ENCODE measurements at places on chromosomes 12 and 14.

GRCh38 chr14:93986955-93987354 lies 10.1 kb upstream of the CCDC197 start:
- DNase-seq: no peak

GRCh38 chr14:106874350-106874749 lies 1348.0 kb downstream of the TMEM121 start:
- DNase-seq: no peak

DNA sequence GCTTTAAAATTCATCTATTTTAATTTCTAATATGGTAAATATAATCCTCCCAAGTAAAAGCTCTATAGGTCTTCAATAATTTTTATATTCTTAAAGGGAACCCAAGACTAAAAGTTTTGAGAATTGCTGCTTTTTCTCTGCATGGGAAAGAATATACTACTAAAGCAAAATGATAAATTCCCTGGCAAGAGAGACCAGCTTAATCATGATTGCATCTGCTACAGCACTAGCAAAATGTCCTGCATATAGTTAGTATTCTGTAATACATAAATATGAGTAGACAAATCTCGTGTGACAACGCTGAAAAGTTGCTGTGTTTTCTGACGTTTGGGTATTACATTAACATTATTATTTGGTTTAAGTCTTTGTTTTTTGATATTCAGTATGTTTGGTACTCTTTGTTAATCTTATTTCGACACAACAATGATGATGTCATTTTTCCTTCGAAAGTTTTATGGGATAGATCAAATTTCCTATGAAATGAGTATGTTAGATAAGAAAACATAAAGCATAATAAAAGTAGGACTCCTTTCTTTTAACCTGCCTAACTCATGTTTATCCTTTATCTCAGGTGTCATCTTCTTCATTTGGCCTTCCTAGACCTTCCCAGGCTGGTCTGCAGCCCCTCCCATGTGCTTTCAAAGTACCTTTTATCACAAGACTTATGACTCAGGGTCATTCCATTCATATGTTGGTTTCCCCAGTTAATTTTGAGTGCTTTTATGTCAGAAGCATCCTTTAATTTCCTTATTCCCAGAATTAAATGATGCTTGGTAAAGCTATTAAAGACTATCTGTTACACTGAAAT lies 321.9 kb downstream of the RAD51B start:
- no peak for DNase-seq

- no peak for DNase-seq
Measured at GRCh38 chr14:69953266-69953915, 74.2 kb downstream of the SMOC1 start.

GRCh38 chr14:80446356-80446755 lies 235.1 kb upstream of the DIO2 start:
- DNase-seq: no peak

DNA sequence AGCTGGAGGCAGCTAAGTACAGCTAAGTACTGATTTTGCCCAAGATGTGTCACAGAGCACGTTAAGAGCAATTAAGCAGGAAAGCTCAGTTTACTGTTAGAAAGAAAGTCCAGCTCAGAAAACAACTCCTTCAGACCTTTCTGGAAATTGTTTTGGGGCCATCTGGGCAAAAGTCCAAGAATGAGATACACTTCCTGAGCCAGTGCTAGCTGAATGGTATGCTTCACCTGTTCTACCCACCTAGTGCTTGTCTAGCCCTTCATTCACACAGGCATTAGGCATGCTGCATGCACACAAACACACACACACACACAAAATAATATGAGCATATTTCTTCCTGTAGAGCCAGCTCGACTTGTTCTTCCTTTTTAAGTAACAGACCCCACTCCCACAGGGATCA lies 6.6 kb upstream of the IKZF4 start:
- DNase-seq: no peak

GRCh38 chr12:69359531-69360347 lies at the start of gene YEATS4:
TSS of gene YEATS4 (plus strand) at chr12:69359743. CDS start at chr12:69359973, 230 bp downstream.
- DNase-seq: peak; percentile 51

DNA sequence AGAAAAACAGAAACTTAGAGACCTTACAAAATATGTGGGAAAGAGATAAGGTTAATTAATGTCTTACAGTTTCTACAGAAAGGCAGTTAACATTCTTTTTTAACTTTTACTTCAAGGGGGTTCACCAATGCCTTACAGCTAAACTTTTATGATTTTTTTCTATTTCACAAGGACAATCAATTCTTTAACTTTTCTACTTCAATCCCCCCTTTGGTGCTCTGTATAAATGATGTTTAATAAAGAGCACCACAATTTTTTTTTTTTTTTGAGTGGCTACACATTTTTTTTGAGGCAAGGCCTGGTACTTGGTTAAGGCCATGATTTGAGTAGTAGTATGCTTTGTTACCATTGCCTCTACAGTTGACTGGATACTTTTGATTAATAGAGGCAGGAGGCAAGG lies 279.6 kb downstream of the PRKD1 start:
- no peak for DNase-seq

- no peak for DNase-seq
Measured at GRCh38 chr12:5509557-5509956, 77.6 kb downstream of the NTF3 start.

GRCh38 chr12:72560003-72560769 lies 288.0 kb downstream of the TRHDE start:
- DNase-seq: no peak

- DNase-seq: no peak
Measured at GRCh38 chr12:100789975-100790374, 4.6 kb upstream of the ANO4 start.

DNA sequence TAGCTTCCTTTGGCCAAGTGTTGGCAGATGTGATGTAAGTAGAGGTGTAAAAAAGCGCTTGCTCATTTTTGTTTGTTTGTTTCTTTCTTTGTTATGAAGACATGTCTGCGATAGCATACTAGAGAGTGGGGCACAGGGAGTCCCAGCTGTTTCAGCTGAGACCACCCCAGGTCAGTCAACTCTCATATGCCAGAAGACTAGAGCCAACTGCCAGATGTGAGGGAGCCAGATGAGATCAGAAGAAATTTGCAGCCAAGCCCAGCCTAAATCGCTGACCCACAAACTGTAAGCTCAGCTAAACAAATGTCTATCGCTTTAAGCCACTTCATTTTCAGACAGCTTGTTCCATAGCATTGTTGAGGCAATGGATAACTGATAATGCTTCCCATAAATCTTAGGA lies 397.1 kb downstream of the APAF1 start:
- DNase-seq: no peak

DNA sequence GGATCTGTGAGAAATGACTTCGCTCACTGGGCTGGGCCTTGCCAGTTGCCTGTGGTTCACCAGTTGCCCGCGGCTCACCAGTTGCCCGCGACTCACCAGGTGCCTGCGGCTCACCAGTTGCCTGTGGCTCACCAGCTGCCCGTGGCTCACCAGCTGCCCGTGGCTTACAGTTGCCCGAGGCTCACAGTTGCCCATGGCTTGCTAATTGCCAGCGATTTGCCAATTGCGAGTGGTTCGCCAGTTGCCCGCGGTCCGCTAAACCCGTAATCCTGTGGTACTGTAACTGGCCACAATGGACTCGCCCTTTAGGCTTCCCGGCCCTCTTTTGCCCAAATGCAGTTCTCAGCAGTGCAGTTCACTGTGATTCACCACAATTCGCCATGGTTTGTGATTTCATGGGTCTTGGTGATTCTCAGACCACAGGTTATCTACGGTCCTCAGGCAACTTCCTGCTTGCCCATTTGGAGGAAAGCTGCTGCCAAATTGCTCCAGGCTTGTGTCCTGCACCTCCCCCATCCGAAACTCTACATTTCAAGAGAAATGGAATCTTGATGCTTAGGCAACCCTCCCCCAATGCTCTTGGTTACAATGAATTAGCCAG lies 15.0 kb upstream of the MEG3 start:
- DNase-seq: no peak

DNA sequence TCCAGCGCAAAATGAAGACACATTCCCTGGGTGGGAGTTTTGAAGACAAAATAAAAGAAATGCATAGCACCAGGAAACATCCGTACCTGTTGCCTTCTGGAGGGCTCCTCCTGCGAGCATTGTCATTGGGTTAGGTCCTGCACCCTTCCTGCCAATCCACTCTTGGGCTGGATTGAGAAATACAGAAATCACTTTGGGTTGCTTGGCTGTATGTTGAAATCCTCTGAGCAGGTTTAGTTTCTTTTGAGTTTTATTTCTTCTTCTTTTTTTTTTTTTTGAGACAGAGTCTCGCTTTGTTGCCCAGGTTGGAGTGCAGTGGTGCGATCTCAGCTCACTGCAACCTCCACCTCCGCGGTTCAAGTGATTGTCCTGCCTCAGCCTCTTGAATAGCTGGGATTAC lies 67.6 kb downstream of the ARF6 start:
- no peak for DNase-seq

GRCh38 chr12:121365416-121366062 lies 13.3 kb upstream of the ANAPC5 start:
- DNase-seq: no peak

GRCh38 chr12:6540181-6540877 lies 6.0 kb downstream of the GAPDH start:
- peak; percentile 90 for DNase-seq

- DNase-seq: no peak
Measured at GRCh38 chr12:11728154-11728755, 78.8 kb downstream of the ETV6 start.

- no peak for DNase-seq
Measured at GRCh38 chr12:2450553-2450952, 344.2 kb upstream of the FKBP4 start.

DNA sequence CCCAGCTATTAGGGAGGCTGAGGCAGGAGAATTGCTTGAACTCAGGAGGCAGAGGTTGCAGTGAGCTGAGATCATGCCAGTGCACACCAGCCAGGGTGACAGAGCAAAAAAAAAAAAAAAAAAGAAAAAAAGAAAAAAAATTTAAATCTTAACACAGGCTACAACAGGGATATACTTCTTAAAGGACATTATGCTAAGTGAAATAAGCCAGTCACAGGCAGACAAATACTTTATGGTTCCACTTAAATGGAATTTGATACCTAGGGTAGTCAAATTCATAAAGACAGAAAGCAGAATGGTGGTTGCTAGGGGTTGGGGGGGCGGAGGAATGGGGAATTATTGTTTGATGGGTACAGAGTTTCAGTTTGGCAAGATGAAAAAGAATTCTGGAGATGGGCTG lies 14.8 kb upstream of the PPTC7 start:
- DNase-seq: no peak

DNA sequence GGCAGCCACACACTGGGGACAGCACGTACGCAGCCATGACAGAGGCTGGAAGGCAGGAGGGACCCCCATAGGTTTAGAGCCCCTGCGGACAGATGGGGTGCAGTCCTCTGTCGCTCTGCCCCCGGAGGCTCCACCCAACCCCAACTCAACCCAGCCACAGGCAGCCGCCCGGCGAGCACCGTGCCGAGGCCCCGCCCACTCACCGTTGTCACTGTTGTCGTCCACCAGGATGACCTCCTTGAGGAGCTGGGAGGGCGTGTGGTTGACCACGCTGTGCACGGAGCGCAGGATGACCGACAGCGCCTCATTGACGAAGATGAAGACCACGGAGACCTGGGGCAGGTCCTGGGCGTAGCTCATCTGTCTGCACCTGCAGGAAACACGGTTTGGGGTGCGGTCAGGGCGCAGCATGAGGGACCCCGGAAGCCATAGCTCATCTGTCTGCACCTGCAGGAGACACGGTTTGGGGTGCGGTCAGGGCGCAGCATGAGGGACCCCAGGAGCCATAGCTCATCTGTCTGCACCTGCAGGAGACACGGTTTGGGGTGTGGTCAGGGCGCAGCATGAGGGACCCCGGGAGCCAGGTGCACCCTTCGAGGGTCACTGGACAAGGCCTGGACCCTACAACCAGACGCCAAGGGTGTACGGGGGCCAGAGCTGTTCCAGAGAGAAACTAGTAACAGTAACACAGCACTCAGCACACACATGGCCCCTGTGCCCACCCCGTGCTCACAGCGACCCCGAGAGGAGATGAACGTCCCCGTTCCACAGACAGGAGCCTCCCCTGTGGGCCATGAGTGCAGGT lies 66.9 kb downstream of the GALNT9 start:
- DNase-seq: no peak

GRCh38 chr12:130437555-130438242 lies 100.0 kb downstream of the PIWIL1 start:
- no peak for DNase-seq

GRCh38 chr12:113154351-113154973 lies 4.9 kb downstream of the CFAP73 start:
- DNase-seq: no peak

DNA sequence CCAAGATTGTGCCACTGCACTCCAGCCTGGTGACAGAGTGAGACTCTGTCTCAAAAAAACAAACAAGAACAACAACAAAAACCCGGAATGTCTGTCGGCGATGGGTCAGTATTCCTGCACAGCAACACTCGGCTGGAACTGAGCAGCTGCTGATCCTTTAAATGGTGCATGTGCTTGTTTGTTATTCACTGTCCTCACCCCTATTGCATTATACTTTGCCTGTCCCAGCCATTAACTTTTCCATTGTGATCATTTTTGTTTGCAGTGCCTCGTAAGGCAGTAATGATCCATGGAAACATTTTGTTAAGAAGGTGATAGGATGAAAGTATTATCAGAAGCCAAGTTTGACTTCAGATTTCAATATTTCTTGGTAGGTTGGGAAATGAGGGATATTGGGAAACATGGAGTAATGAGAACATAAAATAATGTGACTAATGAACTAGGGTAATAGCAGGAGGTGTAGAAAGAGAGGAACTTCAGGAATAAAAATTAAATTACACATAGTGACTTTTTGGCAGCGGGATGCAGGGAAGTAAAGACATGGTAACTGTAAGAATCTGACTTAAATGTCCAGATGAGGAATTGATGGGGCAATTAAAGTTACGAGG lies 6.1 kb downstream of the ACSS3 start:
- DNase-seq: no peak

GRCh38 chr12:120091371-120092090 lies 25.0 kb downstream of the RAB35 start:
- no peak for DNase-seq

- no peak for DNase-seq
Measured at GRCh38 chr14:51697848-51698247, 46.1 kb downstream of the FRMD6 start.

DNA sequence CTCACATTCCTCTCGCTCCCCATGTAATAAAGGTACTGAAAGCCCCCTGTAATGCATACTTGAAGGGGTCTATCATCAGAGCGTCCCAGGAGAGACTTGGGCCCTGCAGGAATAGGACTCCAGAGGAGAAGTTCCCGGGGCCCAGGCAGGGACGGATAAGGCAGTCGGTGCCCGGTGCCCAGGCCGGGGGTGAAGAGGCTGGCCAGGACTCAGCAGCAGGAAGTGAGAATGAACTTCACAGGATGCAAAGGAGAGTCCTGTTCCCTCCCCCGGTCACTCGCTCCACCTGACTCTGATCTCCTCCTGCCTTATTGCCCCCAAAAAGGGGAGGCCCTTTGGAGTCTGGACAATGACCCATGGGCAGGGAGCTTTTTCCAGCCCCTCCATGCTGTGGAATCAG lies 40.2 kb downstream of the LRRC74A start:
- DNase-seq: no peak

GRCh38 chr14:62168564-62169155 lies 406.4 kb downstream of the SNAPC1 start:
- no peak for DNase-seq

- no peak for DNase-seq
Measured at GRCh38 chr12:89693639-89694202, 14.9 kb downstream of the ATP2B1 start.

GRCh38 chr12:50690925-50691324 lies 73.0 kb upstream of the ATF1 start:
- DNase-seq: no peak
